Amygdala (tissue), 56 donors: ENCODE measurements at places on chromosomes 4 and X.

- DNase-seq, result no peak
Observed at GRCh38 chrX:17602245-17602644, 135.0 kb upstream of the SCML1 start.

DNA sequence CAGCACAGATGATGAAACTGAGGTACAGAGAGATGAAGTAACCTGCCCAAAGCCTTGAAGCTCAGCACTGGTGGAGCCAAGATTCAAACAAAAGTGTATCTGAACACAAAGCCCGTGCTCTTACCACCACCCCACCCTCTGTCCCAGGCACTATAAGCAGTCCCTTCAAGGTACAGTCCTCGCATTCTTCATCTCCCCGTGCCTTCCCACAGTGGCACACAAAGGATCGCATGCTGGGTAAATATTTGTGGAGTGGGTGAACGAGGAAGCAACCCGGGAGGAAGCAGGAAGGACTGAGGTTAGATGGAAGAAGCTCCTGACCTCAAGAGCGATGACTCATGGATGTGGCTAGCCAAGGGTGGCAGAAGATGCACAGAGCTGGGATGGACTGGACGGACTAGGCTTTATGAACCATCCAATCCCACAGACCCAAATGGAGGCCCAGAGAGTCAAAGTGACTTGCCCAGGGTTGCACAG lies 18.4 kb downstream of the IQSEC2 start:
- DNase-seq, result no peak

GRCh38 chrX:15864023-15864422 lies 9.4 kb upstream of the AP1S2 start:
- no peak for DNase-seq

GRCh38 chr4:123485601-123486000 lies 89.0 kb downstream of the SPRY1 start:
- no peak for DNase-seq

- peak; percentile 2 for DNase-seq
Observed at GRCh38 chrX:151082077-151082948, 94.1 kb upstream of the GPR50 start.

GRCh38 chr4:95957054-95957453 lies 117.2 kb downstream of the PDHA2 start:
- no peak for DNase-seq

DNA sequence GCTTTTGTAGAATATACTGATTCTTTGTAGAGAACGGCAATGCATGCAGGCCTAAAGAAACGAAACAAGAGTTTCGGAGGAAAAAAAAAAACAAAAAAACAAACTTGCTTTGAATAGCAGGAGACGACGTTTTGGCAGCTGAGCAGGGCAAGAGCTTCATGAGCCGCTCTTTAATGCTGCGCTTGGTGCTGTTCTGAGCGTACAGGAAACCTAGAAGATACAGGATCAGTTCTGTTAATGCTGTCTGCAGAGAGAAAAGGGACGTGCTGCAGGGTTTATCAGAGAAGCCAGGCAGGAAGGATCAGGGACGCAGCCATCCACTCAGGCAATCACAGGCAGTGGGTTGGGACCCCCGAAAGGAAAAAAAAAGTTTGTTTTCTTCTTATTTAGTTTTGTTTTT lies 182.2 kb downstream of the PACRGL start:
- no peak for DNase-seq

- DNase-seq, result peak; percentile 90
Observed at GRCh38 chr4:183505611-183506388, 942 bp downstream of the ING2 start.

DNA sequence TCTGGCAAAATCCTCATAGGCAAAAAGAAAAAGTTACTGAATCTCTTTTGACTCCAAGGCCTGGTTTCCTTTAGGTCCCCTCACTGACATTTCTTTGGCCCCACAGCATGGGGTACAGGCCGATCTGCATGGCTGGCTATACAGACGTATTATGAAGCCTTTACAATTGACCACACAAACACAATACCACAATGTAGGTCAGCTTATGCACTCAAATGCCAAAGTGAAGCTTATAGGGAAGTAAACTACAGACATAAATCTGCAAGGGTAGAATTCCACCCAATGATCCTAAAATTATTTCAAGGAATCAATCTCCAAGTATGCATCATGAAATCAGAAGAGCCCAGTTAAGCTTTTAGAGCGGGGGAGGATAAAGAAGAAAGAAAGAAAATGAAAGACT lies 20.7 kb downstream of the STX18 start:
- DNase-seq, result no peak

- DNase-seq, result no peak
Observed at GRCh38 chr4:94941706-94942105, 184.0 kb downstream of the BMPR1B start.

DNA sequence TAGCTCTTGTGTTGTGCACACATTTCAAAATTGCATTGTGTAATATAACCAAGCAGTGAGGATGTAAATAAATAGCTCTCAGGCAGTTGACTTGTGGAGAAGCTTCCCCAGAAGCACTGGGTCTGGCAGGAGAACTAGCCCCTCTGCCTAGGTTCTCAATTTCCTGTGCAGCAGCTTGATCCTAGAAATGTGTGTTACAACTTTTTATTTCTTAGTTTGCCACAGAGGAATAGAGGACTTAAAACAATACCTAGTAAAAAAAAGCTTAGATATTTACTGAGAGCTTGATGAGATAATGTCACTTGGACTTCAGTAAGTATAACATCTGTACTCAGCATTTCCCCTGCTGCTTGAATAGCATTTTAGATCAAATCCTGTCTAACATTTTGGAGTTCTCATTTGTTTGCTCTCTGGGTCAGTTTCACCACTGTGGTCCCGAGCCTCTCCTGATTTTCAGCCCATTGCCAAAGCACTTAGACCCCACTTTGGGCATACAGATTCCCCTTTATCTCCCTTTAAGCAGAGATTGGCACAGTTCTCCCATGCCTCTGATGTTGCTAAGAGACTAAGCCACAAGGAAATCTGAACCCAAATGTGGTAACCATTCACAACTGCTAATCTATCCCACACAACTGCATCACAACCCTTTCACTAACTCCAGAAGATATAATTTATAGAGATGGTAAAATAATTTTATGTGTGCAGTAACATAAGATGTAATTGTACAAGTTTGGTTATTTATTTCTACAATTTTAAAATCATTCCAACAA lies 98.2 kb upstream of the NRK start:
- DNase-seq, result no peak

DNA sequence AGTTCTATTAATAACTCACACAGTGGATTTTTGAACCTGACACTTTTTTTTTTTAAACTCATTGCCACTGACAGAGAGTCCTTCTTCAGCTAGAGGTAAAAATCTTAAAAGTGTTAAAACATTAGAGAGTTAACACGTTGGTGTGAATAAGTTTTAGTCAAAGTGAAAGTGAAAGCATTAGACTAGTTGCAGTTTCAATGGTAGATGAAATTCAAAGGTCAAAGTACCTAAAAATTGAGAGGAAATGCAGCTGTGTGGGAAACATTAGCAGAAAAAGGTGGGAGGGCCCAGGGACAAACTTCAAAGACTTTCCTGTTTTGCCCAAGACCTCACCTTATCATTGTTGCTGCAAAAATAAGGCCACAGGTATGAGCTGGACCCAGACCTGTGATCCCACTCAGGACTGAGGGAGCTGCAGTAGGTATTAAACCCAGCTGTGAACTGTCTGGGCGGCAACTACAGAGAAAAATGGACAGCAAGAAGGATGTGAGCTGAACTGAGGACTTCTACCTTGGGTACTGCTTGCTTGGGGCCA lies 17.6 kb upstream of the GABRA4 start:
- DNase-seq, result no peak
